ENCODE measurements at places on chromosomes 11 and 22.

- no peak for DNase-seq
Observed at GRCh38 chr11:118436639-118437207, 431 bp downstream of the KMT2A start.

GRCh38 chr11:117424781-117425180, 97.1 kb downstream of the CEP164 start:
- DNase-seq: no peak

- no peak for DNase-seq
Observed at GRCh38 chr22:43238526-43239006, 51.6 kb upstream of the TTLL12 start.

- DNase-seq: no peak
Observed at GRCh38 chr11:48366365-48366764, at the start of gene OR4C5. OR4C5 (minus strand) TSS chr11:48366465; CDS start chr11:48366465, 0 bp downstream.

DNA sequence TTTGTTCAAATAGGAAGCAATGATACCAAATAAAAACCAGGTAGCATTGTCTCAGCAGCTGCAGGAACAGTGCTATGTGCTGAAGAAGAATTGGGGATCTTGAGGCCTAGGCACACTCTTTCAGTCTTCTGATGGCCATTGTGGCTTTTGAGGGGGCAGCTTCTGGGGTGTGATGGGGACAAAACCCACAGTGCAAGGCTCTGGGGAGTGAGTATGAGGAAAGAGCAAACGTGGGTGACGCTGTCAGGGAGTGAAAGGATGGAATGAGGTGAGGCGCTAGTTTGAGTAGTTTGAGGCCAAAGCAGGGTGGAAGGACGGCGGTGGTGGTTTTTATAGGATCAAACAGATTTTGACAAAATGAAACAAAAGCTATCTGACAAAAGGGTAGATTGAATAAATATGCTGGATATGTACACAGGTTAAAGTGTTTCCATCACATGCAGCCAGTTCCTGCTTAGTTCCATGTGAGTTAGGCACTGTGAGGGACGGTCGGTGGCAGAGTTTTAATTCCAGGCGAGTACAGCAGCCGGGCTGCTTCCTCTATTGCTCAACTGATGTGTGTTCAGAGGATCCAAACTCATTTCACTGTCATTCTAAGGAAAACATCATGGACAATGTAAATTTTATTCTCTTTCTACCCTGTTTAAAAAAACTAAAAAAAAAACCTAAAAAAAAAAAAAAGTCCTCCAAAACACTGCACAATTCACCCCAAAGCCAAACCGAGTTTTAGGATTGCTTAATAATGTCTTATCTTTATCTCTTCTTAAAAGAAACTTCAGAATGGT, 18.9 kb downstream of the ADAMTS15 start:
- no peak for DNase-seq

- no peak for DNase-seq
Observed at GRCh38 chr11:65418431-65418680, 4.2 kb upstream of the NEAT1 start.

- DNase-seq: no peak
Observed at GRCh38 chr11:30258679-30259078, 27.9 kb downstream of the FSHB start.

GRCh38 chr11:119373059-119373920, 8.2 kb downstream of the USP2 start:
- DNase-seq: no peak

- no peak for DNase-seq
Observed at GRCh38 chr11:121801781-121802180, 314.2 kb downstream of the BLID start.

GRCh38 chr11:70424765-70425344, 26.5 kb downstream of the CTTN start:
- DNase-seq: no peak

- no peak for DNase-seq
Observed at GRCh38 chr11:34750692-34751405, 130.0 kb downstream of the EHF start.

- no peak for DNase-seq
Observed at GRCh38 chr11:18347471-18348125, 25.2 kb downstream of the GTF2H1 start.

DNA sequence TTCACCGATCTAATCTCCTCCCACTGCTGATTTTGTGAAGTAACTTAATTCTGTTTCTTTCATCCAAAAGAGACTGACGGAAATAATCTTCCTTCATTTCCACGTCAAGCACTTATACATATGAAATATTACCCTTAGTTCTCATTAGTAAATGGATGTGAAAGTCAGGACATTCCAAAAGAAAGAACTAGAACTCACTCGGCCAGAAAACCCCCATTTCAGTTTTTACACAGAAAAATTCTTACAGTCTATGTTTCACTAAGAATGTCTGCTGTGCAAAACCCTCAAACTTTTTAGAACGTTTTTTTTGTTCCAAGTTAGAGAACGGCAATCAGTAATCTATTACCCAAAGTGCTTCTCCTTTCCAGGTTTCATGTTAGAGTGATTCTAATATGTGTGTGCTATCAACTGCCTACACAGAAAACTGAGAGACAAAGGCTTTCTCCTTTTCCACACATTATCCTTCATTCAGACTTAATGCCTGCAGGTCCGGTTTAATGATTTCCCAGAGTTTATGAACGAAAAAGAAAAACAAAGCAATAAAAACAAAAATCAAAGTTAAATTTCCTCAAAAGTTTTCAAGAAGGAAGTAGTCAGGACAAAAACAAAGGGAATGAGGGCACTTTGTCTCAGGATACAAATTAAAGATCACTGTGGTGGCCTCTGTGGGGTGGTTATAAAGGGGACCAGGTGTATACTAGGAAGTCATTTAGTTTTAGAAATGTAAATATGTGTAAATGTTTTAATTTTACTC, 11.3 kb upstream of the SESN3 start:
- no peak for DNase-seq

- DNase-seq: no peak
Observed at GRCh38 chr22:36154423-36154945, 6.1 kb downstream of the APOL3 start.

- DNase-seq: no peak
Observed at GRCh38 chr11:39571081-39571480, 1888.4 kb downstream of the LRRC4C start.

GRCh38 chr22:49297871-49298721, 529.6 kb downstream of the BRD1 start:
- no peak for DNase-seq

- DNase-seq: no peak
Observed at GRCh38 chr11:59011655-59012397, 72.5 kb downstream of the GLYATL1 start.

GRCh38 chr11:3894128-3894731, 38.8 kb downstream of the STIM1 start:
- DNase-seq: no peak

DNA sequence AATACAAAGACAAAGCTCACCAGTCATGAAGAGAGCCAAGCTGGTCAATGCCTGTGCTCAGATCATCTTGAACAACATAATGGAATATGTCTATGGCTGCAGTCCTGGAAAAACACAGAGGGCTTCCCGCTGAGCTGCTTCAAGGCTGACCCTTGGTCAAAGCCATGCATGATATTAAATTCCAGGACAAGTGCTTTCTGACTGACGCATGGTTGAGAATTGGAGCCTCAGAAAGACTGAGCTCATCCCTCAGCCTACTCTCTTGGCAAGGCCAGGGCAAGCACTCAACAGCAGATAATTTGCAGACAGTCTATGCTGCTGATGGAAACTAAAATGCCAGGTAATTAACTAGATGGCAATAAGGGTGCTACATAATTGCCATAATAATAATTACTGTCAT, 89.2 kb downstream of the GALNT18 start:
- DNase-seq: no peak

DNA sequence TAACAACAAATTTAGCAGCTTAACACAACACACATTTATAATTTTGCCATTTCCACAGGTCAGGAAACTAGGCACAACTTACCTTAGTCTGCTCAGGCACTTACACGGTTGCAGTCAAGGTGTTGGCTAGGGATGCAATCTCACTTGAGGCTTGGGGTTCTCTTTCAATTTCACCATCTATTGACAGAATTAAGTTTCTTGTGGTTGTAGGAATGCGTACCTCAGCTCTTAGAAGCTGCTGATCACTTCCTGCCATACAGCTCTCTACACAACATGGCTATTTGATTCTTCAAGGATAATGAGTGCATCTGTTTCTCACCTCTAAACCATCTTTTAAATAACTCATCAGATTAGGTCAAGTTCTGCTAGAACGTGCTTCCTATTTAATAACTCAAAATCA, 968.1 kb downstream of the LRRC4C start:
- no peak for DNase-seq

- DNase-seq: no peak
Observed at GRCh38 chr22:24337894-24338645, 67.4 kb downstream of the SPECC1L start.

DNA sequence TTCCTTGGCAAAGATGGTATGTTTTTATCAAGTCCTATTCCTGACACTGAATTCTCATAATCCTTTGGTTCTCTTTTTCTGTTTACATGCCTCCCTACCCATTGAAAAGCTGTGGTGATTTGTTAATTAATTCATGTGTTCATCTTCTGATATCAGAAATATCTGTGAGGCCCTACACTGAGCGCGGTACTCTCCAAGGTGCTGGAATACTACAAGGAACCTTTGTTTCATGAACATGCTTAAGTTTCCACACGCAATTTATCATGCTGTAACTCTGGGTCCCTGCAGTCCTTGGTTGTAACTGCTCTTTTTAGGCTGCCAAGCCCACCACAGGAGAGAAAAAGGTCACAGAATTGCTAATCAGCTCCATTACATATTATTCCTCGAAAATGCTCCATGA, 331.8 kb downstream of the FAT3 start:
- no peak for DNase-seq

- DNase-seq: no peak
Observed at GRCh38 chr22:44928136-44928463, 81.7 kb downstream of the PHF21B start.

- DNase-seq: no peak
Observed at GRCh38 chr11:93474123-93474522, 69.1 kb downstream of the SMCO4 start.

DNA sequence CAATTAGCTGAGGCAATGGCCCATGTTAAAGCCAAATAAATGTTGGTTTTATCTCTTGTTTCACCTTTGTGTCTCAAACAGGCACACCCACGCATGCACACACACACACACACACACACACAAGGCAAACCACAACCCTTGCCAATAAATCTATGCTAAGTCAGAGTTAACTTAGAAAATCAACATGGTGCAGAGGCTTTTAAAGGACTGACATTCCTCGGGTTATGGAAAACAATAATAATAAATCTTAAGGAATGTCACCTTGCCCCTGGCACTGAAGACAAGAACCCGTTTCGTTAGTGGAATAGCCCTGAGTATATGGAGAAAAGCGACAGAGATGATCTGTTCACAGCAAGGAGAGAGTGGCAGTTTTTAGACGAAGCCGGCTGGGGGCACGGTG, 326.3 kb downstream of the NTM start:
- DNase-seq: no peak

DNA sequence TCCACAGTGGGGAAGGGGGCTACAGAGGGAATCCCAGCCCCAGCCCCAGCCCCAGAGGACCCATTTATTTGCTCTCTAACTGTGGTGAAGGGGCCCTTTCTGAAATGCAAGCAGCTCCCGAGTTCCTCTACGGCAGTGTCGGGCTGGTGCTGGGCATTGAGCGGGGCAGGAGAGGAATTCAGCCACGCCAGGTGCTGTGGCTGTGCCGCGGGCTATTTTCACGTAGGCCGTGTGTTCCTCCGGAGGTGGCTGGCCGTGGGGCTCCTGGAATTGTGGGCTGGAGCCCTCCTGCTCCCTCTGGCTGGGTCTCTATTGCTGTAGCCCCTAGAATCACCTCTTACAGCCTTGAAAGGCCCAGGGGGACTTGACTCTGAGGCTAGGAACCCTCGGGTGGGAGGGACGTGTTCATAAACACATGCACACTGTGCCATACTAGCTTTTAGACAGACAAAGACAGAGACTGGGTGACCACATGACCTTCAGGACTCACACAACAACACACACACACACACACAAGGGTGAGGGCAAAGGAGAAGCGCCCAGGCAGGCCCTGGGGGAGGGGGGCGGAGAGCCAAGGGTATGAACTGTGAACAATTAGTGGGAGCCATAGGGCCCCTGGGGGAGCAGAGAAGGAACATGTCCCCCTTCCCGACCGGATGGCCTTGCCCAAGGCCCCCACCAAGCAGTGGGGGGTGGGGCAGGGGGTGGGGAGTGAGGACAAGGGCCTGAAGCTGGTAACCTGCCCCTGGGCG, 48.4 kb upstream of the SYT7 start:
- no peak for DNase-seq

DNA sequence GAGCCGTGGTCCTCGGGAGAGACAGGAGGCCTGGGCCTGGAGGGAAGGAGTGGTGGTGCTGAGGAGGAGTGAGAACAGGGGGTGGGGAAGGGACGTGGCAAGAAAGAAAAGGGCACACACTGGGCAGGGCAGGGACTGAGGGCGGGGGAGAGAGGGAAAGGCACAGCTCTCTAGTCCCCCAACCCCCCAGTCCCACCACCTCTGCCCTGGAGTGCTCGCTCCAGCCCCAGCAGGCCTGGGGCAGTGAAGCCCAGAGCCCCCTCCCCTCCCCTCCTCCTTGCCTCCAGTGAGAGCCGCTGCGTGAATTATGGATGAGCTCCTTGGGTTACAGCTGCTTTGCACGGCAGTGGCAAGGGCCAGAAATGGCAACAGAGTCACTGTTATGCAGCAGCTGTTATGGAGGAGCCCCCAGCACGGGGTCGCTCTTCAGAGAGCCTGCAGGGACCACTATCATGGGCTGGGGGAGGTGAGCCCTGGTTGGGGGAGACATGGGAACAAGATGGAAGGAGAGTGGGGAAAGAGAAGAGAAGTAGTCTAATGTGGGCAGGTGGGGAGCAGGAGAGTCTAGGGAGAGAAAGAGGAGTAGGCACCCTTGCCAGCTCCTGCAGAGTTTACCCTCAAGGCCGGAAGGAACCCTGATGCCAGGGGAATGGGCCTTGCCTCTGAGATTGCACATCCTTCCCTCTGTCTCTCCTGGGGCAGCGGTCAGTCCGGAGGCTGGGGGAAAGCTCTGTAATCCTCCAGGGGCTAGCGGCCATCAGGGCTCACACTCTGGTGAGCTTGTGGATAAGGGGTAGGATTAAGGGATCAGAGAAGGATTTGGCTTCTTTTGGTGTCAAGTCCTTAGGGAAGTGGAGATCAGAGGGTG, 3.6 kb downstream of the RTN4RL2 start:
- no peak for DNase-seq

DNA sequence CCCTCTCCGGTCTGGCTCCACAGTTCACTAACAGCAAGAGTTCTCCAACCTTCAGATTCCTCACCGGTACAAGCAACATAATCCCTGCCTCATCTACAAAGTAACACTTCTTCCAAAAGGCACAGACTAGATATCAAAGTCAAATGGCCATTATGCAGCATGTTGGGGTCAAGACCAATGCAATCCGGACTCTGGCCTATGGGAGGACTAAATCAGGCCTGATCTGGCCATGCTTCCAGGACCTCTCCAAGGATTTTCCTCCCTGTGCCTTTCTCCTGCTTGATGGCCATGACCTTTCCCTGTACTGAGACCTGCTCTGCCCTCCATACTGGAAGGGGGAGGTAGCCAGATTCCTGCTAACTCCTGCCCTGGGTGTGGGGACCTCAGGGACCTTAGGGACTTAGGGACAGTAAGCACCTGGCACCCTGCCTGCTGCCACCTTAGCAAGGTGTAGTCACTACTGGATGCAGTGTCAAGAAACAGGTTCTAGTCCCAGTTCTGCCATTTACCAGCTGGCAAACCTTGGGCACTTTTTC, 6.7 kb downstream of the TBC1D10A start:
- DNase-seq: no peak
